CD4-positive, alpha-beta memory T cell (primary cell): ENCODE measurements at places on chromosomes 2 and 18. TPM values are rescaled to one million over a fixed set of nuclear protein-coding genes. Genes with fewer than 3 reads are reported as not detected.

EVA1A gene
- total RNA-seq = not detected

GRCh38 chr2:218648787-218649100 lies 10.7 kb downstream of the ZNF142 start:
- DNase-seq = no peak

GRCh38 chr2:97983698-97984097 lies 12.1 kb downstream of the TMEM131 start:
- DNase-seq = no peak

GRCh38 chr2:210687786-210688470 lies 131.5 kb downstream of the CPS1 start:
- DNase-seq = no peak

DNA sequence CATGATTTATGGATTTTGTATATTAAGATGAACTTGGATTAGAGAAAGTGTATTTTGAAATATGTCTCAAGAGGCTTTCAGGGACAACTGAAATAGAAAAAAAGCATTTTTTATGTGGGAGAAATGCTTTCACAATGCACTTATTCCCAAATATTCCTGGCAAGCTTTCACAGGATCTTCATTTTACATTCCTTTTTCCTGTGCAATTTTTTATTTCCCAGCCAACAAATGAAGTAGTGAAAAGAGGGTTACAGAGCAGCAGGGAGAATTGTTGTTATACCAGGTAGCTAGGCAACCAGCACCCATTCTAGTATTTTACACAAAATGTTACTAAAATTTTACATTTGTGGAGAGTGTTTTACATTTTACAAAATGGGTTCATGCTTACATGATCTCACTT lies 167.0 kb upstream of the RPRM start:
- no peak for DNase-seq

DNA sequence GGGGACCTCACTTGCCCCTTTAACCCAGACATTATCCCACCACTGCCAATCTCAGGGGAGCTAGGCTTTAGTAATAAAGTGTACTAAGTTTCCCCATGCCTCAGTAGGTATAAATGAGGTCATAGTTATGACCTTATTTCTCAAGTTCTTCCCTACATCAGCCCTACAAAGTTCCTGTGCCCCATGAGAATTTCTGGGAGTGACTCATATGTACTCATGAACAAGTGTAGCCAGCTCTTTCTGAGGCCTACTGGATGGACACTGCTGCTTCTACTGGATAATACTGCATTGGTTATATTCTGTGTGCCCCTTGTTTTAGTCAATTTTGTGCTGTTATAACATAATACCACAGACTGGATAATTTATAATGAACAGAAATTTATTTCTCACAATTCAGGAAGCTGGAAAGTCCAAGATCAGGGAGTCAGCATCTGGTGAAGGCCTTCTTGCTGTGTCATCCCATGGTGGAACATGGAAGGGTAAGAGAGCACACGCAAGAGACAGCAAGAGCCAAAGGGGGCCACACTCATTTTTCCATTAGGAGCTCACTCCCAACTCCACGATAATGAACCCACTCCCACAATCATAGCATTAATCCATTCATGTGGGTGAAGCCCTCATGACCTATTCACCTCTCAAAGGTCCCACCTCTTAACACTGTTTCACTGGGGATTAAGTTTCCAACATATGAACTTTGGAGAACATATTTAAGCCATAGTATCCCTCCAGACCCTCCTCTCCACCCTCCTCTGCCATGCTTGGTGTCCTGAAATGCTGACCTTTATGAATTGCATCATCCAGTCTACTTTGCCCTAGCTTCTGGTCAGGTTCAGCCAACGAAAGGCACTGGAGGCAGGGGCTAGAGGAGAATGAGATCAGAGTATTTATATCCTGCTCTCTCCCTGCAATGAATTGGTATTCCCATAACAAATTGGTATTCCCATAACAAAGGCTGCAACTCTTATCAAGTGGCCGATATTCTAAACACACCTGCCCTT lies 25.4 kb upstream of the ST3GAL5 start:
- no peak for DNase-seq

DNA sequence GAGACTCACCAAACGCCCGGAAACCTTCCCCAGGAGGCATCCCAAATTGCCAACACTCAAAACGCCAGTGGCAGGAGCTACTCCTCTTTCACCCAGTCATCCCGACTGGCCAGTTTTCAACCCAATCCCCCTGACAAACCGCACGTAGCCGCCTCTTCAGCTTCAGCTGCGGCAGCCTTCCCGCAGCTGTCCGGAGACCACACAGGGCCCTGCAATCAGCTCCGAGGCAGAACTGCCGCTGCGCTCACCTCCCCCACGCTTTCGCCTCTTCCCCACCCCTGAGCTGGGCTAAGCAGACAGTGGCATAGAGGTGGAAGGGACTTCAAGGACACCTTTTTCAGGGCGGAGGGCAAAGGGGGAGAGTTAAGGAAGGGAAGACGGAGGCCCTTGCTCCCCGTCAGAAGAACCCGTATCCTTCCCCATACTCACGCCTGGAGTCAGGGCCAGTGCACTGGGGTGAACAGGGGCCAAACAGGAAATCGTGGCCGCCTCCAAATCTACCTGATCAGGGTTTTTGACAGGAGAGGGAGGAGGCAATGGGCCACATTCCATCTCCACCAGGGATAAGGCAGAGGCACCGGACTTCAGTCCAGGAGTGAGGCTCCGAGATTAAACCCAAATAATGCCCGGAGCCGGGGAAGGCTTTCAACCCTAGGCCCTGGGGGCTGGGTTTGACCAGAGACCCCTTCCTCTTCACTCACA lies 16.9 kb downstream of the CYP26B1 start:
- no peak for DNase-seq

GRCh38 chr2:155895016-155895415 lies 437.5 kb downstream of the NR4A2 start:
- DNase-seq = no peak

RNU2-63P gene
- not detected for total RNA-seq

DNA sequence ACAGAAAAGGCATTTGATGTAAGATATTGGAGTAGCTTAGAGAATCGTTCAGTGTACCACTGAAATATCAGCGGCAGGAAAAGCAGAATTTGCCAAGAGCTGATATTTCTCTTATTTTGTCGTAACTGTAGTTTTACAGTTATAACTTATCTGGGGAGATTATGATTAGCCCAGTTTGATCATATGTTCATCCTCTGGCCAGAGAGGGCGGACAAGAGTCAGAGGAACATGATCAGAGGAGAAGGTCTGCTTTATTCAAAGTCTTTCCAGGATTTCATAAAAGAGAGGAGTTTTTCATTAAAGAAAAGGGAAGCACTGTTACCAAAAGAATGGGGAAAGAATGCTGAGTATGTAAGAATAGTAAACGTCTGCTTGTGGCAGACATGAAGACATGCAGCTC lies 1655.6 kb downstream of the DPP10 start:
- DNase-seq = no peak

- DNase-seq = no peak
Measured at GRCh38 chr2:200498402-200499162, 11.3 kb downstream of the KCTD18 start.

DNA sequence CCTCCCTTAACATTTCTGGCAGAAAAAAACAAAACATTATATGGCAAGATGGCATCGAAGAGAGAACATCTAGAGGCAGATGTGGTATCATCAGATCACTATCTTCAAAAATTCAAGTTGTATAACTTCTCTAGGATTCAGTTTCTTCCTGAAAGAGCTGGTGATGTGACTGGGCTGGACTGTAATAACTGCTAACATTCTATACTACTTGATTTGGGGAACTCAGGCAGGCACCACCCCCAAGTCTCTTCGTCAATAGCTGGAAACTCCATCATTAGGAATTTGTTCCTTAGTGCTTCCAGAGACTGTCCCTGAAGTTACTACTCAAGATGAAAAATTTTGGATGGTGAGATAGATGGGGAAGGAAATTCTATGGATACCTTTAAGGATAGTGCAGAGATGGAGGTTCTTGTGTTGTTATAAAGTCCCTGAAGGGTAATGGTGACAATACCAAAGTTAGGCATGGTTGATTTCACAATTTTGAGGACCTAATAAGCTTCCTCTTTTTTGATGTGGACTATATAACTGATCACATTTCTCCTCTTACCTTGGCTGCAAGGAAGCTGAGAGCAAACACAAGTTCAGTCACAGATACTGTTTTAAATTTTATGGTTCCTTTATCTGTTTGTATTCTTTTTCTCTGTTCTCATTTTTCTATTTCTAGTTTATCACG lies 59.1 kb upstream of the PGAP1 start:
- no peak for DNase-seq

DNA sequence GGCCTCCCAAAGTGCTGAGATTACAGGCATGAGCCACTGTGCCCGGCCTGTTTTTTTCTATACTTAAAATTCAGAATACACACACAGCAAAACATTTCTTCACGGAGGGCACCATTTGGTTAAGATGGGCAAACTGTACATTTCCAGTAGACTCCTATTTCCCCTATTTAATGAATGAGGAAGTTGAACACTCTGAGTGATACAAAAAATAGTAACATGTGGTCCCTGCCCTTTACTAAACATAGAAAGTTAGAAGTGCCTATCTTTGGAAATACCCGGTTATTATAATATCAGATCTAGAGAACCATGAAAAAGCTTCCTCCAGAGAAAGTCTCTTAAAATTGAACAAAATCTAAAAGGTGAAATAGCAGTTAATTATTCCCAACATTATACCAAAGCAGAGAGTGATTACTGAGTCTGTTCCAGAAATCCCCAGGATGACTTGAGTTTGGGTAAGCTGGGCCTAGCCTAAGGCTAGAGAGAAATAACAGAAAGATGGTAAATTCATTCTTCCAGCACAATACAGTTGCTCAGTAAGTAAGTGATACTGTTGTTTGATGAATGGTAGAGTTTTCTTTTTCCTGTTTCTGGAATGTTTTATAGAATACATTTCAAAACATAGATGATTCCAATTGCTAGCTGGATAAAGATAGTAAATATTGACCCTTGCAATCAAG lies 23.3 kb upstream of the RMC1 start:
- DNase-seq = no peak

DNA sequence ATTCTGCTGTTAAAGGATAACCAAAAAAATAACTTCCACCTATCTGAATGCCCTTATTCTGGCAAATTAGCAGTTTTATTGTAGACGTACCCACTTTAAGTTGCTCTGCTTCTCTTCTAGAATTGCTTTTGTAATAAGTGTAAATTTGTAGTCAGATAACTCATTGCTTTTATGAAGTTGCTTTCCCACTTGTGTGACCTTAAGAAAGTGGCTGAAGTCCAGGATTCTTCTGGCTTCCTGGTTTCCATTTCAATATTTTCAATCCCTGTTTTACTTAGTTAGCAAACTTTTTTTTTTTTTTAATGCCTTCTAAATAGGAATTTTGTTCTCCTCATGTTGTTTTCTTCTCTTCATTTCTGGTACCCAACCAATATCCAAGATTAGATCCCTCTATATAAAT lies 59.8 kb downstream of the GLS start:
- no peak for DNase-seq
